Articular chondrocyte of knee joint (primary cell): ENCODE measurements at places on chromosomes 2 and 18. TPM values are rescaled to one million over a fixed set of nuclear protein-coding genes. Genes with fewer than 3 reads are reported as not detected.

SETBP1 gene
- total RNA-seq, result 18.2 and 23.8 TPM in 2 replicates

METAP1D gene
- total RNA-seq, result 11.5 and 12.8 TPM in 2 replicates

DYSF gene
- 0.78 and 2.3 TPM in 2 replicates for total RNA-seq

TANC1 gene
- 14.9 and 31.6 TPM in 2 replicates for total RNA-seq

UPP2 gene
- total RNA-seq, result 0.11 and 0.13 TPM in 2 replicates

LRRFIP1 gene
- total RNA-seq, result 63.6 and 66.2 TPM in 2 replicates

HRH4 gene
- total RNA-seq, result 0.11 and 0.13 TPM in 2 replicates

CDH2 gene
- 0.52 and 0.65 TPM in 2 replicates for total RNA-seq

ZBTB7C gene
- total RNA-seq, result 2.1 and 2.5 TPM in 2 replicates
